ENCODE measurements at places on chromosomes 1 and 21.
A peak's percentile ranks its signal among the peaks of the same experiment; 100 is the strongest.

GRCh38 chr21:44286086-44286715 is 525 bp downstream of the AIRE start:
- no peak for DNase-seq

- no peak for DNase-seq
These were observed 154.8 kb downstream of the SLC45A1 start for GRCh38 chr1:8472668-8473067.

DNA sequence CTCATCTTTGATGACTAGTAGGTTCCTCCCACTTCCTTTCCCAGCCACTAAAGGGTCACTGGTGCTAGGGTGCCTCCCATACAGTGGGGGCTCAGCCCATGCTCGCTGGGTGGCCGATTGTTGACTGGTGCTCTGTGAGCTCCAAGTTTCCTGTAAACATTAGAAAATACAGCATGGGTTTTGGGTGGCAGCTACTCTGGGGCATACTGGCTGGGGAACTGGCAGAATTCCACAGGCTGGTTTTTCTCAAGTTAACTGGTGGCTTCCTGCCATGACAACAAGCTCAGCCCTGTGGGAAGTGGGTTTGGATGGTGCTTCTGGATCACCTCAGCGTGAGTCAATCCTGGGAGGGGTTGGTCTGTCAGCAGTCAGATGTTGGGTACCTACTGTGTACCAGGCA is 28.7 kb upstream of the CRNN start:
- DNase-seq: no peak

GRCh38 chr1:38308780-38309179 is 262.2 kb upstream of the POU3F1 start:
- DNase-seq: no peak

- DNase-seq: no peak
These were observed 9.8 kb downstream of the ADAMTSL4 start for GRCh38 chr1:150558761-150559655.

- no peak for DNase-seq
These were observed 36.1 kb downstream of the SORT1 start for GRCh38 chr1:109361649-109362048.

DNA sequence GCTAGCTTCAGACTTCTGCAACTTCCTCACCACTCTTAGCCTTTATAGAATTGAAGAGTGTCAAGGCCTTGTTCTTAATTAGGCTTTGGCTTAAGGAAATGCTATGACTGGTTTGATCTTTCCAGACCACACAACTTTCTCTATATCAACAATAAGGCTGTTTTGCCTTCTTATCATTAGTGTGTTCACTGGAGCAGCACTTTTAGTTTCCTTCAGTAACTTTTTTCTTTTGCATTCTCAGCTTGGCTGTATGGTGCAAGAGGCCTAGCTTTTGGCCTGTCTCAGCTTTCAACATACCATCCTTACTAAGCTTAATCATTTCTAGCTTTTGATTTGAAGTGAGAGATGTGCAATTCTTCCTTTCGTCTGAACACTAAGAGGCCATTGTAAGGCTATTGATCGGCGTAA is 8.6 kb downstream of the PRKACB start:
- no peak for DNase-seq

- DNase-seq: no peak
These were observed 1.0 kb downstream of the DDAH1 start for GRCh38 chr1:85463731-85464496.

DNA sequence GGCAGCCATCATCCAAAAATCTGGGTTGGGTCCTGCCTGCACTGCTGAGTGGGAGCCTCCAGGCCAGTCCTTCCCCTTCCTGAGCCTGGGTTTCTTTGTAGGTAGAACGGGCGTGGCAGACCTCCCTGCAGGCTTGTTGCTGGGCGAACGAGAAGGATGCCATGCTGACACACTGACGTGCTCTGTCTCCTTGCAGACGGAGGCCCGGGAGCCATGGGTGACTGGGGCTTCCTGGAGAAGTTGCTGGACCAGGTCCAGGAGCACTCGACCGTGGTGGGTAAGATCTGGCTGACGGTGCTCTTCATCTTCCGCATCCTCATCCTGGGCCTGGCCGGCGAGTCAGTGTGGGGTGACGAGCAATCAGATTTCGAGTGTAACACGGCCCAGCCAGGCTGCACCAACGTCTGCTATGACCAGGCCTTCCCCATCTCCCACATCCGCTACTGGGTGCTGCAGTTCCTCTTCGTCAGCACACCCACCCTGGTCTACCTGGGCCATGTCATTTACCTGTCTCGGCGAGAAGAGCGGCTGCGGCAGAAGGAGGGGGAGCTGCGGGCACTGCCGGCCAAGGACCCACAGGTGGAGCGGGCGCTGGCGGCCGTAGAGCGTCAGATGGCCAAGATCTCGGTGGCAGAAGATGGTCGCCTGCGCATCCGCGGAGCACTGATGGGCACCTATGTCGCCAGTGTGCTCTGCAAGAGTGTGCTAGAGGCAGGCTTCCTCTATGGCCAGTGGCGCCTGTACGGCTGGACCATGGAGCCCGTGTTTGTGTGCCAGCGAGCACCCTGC is 1.4 kb downstream of the GJA4 start:
- no peak for DNase-seq

- no peak for DNase-seq
These were observed 2.4 kb downstream of the CCSAP start for GRCh38 chr1:229340496-229340895.

GRCh38 chr1:227797144-227797543 is 18.3 kb upstream of the PRSS38 start:
- DNase-seq: no peak

DNA sequence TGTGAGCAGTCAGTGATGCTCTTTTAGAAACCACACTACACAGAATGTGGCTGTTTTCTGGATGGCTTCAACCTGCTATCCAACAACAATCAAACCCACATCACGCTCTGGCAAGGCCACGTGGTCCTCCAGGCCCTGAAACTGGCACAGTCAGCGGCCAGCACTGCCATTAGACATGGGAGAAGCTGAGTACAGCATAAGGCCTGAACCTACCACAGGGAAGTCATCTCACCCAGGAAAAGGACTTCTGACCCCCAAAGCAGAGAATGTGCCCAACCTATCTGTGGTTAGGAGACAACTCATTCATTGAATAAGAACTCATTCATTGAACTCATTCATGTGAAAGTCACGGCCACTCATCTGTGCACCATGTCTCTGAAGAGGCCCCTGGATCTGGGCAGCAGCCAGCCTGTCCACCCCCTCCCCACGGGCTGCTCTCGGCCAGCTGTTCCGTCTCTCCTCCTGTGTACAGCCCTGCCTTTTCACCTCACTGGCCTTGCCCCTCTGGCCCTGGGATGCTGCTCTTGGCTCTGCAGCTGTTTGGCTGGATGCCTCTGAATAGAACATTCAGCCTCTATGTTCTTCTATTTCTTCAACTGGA is 41.1 kb downstream of the C1orf198 start:
- no peak for DNase-seq

- peak; percentile 93 for DNase-seq
These were observed 6.2 kb upstream of the ERO1B start for GRCh38 chr1:236287757-236288619.

- DNase-seq: no peak
These were observed 40.1 kb downstream of the TLR5 start for GRCh38 chr1:223102797-223103533.

- no peak for DNase-seq
These were observed 187.4 kb downstream of the HMCN1 start for GRCh38 chr1:185921636-185922035.

GRCh38 chr1:238604357-238604756 is 713.6 kb upstream of the ZP4 start:
- no peak for DNase-seq

DNA sequence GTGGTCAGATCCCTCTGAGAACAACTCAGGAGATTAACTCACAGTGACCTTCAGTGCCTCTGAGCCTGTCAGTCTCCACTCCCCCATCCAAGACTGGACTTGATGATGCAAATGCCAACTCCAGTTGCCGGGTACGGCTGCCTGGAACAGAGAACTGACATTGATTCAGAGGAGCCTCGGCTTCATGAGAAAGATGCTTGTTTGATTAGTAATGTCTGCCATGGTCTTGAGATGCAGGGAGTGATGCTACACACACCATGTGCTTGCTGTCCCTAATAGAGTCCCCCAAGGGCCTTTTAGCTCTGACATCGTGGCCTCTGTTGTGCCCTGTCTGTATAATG is 51.8 kb upstream of the LRP8 start:
- DNase-seq: no peak

- DNase-seq: no peak
These were observed 9.8 kb downstream of the PARP1 start for GRCh38 chr1:226397955-226398636.

DNA sequence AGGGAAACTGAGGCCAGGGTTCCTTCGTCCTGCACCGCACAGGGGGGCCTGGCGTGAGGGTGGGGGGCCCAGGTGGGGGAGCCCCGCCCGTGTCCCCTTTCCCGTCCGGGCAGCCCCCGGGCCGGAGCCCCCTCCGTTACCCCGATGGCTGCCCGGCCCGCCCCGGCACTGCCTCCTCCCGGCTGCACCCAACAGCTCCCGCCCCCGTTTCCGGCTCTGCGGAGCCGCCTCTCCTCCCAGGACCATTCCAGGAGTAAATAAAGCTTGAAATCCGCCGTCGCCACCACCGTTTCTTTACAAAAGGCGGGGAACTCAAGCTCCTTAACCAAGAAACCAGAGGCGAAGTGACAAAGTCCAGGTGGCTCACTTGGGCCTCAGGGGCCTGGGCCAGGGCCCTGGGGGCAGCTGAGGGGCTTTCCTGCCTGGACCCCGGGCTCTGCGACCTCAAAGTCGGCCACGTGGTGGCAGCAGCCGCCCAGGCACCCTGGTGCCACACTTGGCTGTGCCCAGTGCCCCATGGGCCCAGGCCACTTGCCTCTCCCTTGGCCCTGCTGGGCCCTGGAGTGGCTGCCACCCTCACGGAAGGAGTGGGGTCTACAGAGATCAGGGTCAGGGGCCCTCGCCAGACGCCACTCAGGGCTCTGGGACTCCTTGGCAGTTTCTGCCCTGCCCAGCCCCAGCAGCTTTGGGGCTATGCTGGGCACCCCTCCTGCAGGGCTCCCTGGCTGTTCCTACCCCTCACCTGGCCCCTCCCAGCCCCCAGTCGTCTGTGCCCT is 514 bp upstream of the FAAP20 start:
- DNase-seq: peak; percentile 65

- DNase-seq: no peak
These were observed 97.5 kb downstream of the SPATA46 start for GRCh38 chr1:162279136-162279498.

GRCh38 chr1:10561955-10562354 is 87.2 kb downstream of the PEX14 start:
- DNase-seq: no peak

GRCh38 chr21:29303288-29303687 is 4.6 kb downstream of the BACH1 start:
- no peak for DNase-seq

- no peak for DNase-seq
These were observed 12.6 kb upstream of the RSPO1 start for GRCh38 chr1:37647281-37647680.

- DNase-seq: no peak
These were observed 81.6 kb upstream of the CACHD1 start for GRCh38 chr1:64388336-64388735.

- no peak for DNase-seq
These were observed 16.6 kb downstream of the SERINC2 start for GRCh38 chr1:31429583-31429982.

DNA sequence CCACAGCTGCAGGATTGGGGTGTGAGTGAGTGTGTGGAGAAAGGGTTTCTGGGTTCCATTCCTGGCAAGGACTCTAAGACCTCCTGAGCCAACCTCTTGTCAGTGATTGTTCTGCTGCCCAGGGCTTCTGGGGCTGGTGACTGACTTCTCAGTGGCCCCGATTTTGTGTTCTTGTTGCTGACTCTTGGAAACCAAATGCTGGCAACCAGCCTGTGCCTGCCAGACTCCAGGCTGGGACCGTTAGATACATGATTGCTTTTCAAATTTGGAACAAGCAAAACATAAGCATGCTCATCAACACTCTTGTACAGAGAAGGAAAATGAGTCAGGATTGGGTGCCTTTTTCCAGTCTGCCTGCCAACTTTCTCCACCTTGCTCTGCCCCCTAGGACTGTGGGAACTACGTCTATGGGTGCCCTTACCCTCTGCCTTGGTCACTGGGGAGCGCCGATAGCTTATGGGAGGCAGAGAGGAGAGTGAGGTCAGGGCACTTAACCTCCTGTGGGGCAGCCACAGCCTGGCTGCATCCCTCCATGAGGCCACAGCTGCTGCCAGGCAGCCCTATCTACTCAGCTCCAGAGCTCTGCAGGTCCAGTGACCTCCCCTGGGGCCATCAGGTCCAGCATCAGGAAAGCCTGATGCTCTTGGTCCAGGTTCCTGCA is 39.3 kb upstream of the EPS8L3 start:
- no peak for DNase-seq

DNA sequence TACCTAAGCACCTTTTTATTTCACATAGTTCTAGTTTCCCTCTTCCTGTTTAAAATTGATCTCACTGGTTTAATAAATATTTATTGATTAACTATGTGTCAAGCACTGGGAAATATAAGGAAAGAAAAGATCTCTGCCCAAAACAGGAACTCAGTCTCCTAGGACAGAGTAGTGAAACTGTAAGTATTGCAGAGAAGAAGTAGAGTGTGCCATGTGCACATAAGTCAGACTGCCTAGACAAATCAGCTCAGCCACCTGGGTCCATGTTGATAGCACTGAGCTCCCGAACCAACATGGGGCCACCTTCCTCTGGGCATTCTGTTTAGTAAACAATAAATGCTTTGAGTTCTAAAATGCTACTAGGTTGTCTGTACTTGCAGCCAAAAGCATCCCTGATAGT is 9.8 kb upstream of the SSX2IP start:
- no peak for DNase-seq

GRCh38 chr21:45897191-45898027 is 84.2 kb upstream of the COL6A1 start:
- DNase-seq: no peak

GRCh38 chr1:94753171-94753972 is 66.8 kb upstream of the SLC44A3 start:
- no peak for DNase-seq

- no peak for DNase-seq
These were observed 1.7 kb upstream of the FRRS1 start for GRCh38 chr1:99768104-99768503.

GRCh38 chr1:59094001-59094400 is 202.9 kb upstream of the FGGY start:
- DNase-seq: no peak

DNA sequence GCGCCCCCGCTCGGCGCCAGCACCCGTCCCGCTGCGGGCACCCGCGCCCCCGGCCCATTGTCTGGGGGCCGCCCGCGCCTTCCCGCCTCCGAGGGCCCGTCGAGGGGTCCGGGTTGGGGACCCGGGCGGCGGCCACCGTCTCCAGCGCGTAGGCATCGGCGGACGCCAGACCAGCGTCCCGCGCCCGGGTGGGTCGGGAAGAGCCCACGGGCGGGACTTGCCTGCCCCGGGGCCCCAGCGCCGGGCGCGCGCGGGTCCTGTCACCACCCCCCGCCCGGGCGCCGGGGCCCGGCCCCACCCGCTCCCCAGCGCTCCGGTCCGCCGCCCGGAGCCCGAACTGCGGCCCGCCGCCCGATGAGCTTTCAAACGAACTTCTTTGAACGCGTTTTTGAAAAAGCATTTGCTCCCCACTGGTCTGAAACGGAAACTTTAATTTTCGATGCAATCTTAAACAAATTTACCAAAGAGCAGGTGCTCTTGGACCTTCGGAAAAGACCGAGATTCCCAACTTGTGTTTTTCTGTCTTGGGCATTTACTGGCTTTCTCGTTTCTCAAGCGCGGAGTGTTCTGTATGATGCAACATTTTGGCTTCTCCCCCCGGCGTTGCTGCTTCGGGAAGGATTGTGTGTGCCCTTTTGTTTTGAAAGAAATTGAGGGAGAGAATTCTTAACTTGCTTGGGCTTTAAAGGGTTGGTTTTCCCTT is 615 bp downstream of the CLIC4 start:
- no peak for DNase-seq
